Kidney (tissue), 22 donors: ENCODE measurements at places on chromosomes 16 and 17. TPM values are rescaled to one million over a fixed set of nuclear protein-coding genes. Genes with fewer than 3 reads are reported as not detected.

SYT17 gene
- 5.8 TPM for total RNA-seq

PDE6G gene
- 3.2 TPM for total RNA-seq

PPM1E gene
- total RNA-seq = 0.82 TPM

UTS2R gene
- not detected for total RNA-seq

CCL7 gene
- total RNA-seq = not detected

CLEC19A gene
- not detected for total RNA-seq

SCNN1B gene
- total RNA-seq = 7.8 TPM

DNA sequence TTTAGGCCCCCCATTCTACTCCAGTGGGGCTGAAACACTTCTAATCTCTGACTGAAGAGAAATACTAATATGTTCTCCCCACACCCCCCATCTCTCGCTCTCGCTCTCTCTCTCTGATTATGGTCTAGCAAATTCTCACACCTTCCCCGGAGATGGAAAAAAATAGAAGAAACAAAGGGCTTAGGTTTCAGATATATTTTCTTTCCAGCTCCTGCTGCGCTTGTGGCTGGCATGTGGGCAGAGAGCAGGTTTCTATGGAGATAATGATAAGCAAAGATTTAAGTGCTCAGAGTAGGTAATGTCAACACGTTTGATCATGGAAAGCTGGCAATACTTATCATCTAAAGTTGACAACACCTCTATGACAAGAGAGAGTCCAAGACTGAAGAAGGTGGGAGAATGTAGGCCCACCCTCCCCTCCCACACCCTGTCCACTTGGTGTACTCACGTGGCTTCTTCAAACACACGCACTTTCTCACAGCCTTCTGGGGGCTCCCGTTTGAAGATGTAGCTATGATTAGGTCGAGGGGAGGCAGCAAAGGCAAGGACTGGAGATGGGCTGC, 8.0 kb upstream of the SLC35B1 start:
- no peak for DNase-seq

GRCh38 chr17:28097901-28098300, 55.4 kb downstream of the NLK start:
- no peak for DNase-seq

GRCh38 chr16:57979006-57979585, 8.2 kb upstream of the CNGB1 start:
- no peak for DNase-seq

DNA sequence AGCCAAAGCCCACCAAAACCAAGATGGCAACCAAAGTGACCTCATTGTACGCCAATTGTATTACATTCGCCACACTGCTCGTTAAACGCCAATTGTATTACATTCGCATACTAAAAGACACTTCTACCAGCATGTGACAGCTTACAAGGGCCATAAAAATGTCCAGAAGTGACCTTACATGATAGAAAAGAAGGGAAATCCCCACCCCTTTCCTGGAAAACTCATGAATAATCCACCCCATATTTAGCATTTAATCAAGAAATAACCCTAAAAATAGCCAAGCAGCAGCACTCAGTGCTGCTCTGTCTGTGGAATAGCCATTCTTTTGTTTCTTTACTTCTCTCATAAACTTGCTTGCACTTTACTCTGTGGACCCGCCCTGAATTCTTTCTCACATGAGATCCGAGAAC, 25.7 kb downstream of the PSMD7 start:
- DNase-seq = no peak

DNA sequence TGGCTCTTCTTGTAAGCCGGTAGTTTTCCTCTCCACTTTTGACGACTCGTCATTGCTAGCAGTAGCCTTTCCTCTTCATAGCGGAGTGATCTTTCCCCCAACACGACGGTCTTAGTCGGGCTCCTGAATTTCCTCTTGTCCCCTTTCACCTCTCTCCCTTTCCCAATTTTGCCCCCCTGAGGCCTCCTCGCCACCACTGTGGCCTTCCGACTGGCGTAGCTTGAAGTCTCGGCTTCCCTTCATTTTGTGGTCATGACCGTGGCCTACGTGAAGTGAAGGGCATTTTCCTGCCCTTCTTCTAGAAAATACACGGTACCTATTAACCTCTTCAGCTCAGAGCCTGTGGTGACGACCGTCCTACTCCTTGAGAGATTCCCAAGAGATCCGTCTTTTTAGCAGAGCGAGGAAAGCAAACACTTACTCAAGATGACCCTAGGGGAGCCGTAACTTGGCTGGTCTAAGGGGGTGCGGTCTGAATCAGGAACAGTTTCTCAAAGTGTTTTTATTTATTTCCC, 787 bp downstream of the PRKAR1A start:
- peak; percentile 68 for DNase-seq

DNA sequence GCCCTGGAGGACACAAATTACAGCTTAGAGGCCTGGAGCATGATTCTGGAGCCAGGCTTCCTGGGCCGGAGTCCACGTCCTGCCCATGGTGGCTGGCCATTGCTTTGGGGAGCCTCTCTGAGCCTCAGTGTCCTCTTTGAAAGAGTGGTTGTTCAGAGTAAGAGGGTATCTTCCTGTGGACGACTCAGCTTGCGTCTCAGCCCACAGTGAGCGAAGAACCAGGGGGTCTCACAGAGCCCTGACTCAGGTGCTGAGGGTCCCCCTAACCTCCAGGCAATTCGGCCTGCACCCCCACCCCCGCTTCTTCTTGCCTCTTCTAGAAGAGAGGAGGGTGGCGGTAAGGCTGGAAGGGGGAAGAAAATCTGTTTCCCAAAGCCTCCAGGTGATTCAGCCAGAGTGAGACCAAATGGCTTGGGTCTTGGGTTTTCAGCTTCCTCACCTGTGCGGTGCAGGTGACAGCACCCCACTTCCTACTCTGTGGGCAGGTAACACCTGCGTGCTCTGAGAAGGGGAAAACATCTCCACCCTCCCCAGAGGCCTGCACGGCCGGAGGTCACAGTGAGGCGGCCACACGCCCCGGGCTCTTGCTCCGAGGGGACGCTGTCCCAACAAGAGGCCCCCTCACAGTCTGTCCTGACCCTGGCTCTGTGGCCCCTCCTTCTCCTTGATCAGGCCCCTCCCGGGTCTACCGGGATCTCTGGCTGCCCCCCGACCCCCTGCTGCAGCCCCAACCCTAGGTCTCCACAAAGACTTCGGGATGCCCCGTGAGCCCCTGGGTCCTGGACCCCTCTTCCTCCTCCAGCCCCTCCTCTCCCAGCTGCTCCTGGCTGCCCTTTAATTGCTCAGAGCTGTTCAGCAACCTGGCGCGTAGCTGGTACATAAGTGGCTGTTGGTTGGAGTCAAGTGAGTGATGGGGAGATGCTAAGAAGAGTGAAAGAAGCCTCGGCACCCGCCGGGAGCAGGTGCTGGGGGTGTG, 119.2 kb downstream of the METRNL start:
- peak; percentile 70 for DNase-seq

DNA sequence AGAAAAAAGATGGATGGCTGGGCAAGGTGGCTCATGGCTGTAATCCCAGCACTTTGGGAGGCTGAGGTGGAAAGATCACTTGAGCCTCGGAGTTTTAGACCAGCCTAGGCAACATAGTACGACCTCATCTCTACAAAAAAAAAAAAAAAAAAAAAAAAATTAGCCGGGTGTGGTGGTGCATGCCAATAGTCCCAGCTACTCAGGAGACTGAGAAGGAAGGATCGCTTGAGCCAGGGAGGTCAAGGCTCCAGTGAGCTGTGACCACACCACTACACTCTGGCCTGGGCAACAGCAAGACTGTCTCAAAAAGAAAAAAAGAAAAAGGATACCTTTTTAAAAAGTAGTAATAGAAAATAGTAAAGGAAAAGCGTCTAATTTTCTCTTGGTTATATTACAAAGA, 20.7 kb downstream of the ZNF652 start:
- no peak for DNase-seq

- DNase-seq = no peak
Measured at GRCh38 chr17:35713069-35713728, 18.2 kb upstream of the RASL10B start.

DNA sequence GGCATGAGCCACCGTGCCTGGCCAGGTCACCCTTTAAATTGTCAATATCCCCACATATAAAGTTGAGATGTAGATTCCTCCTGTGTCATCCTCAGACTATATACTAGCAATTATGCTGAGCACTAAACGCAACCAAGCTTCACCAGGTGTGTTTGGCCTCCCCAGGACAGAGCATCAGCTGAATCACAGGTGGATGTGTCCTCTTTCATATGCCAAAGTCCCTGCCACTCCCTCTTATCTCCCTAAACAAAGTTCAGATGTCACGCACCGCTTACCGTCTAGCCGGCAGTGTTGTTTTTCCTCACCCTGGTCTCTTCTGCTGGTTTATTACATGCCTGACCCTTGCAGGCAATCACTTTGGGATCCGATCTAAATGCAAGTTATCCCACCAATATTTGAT, 43.8 kb upstream of the ARHGAP44 start:
- no peak for DNase-seq

DNA sequence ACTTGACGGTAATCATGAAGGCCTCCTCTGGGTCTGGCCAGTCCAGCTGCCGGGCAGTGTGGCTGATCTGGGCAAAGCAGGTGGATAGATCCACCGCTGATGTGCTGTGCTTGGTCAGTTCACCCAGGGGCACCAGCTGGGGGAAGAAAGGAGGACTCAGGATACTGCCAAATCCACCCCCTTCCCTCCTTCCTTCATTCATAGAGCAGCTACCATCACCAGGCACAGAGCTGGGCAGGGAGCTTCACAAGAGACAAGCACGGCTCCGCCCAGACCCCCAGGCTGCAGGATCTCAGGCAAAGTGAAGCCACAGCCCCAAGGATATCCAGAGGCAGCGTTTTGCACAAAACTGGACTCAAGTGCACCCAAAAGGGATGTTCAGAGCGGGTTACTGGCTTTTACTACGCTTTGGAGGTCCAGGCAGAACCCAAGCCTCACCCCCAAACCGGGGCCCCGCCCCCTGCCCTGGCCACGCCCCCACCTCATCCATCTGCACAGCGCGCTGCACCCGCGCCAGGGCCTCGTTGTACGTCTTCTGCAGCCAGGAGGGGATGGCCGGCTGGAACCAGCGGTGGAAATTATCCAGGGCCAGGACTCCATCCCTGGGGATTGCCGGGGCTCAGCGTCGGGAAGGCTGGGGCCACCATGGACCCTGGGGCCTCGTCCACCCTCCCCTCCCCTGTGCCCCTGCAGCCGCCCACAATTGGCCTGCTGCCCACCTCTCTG, 9.1 kb downstream of the UNC13D start:
- no peak for DNase-seq

- DNase-seq = peak; percentile 70
Measured at GRCh38 chr17:81368161-81369022, 26.9 kb upstream of the BAHCC1 start.

- no peak for DNase-seq
Measured at GRCh38 chr17:60060474-60060873, 18.2 kb downstream of the HEATR6 start.

DNA sequence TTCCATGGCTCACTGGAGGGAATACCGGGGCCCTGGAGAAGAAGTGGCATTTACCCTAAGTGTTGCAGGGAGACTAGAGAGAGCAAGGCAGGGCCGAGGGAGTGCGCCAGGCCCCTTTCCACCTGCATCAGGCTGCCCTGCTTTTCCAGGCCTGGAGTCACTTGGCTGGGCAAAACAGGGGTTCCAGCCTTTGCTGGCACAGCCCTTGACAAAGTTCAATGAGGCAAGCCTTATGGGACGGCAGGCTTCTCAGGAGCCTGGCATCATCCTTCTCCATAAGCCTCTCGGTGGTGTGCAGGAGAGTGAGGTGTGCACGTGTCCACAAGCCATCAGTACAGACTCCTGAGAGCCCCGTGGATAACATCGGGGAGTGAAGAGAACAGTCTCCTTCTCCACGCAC, 27.1 kb downstream of the CACNA1G start:
- DNase-seq = no peak

DNA sequence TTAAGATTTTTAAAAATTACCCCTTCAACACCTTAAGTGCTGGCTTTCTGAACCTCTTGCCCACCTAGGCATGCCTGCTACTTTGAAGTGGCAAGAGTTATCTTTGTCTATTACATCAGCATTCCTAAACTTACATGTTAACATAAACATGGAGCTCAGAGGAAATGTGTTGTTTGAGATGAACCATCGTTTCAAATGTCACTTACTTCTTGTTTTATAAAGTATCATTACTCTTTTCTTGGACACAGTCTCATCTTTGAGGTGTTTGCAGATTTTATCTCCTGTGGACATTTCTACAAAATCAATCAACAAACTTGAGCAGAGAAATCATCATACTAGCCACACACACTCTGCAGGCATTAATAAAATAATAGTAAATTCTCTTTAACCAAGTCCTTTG, 184.9 kb downstream of the WWOX start:
- no peak for DNase-seq

GRCh38 chr16:86044241-86044671, 145.3 kb downstream of the IRF8 start:
- DNase-seq = no peak

GRCh38 chr16:10744370-10745030, 858 bp downstream of the NUBP1 start:
- no peak for DNase-seq

- no peak for DNase-seq
Measured at GRCh38 chr16:12646490-12647274, 157.0 kb downstream of the CPPED1 start.

GRCh38 chr17:46053911-46054534, 55.0 kb downstream of the STH start:
- no peak for DNase-seq

DNA sequence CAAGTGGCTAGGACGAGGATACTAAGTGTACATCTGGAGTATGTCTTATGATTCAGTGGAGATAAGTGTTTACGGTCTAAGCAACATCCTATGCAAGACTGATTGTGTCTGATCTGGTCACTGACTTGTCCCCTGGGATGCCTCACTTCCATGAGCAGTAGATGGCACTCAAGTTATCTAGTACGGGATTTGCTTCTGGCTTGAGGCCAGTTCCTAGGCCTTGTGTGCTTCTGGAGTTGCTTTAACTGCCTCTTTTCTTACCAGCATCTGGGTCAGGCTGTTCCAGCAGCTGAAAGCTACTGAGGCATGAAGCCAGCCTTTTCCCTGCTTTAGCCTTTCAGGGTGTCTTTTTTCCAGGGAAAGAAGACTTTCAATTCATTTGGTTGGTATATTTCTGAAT, 23.0 kb downstream of the SUPT6H start:
- DNase-seq = peak; percentile 20

DNA sequence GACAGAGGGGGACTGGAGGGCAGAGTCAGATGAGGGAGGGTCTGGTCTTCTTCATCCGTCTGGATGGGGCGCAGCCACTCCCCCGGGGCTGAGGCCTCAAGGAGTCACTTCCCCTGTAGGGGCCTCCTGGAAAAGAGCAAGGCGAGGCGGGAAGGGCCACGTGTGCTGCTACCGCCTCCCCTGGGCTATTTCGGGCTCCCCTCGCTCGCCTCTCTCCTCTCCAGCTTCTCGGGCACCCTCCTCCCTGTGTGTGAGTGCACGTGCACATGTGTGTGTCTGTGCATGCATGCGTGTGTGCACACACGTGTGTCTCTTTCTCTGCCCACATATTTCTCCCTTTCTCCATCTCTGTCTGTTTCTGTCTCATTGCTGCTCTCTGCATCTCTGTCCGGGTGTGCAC, 10.1 kb downstream of the GSG1L start:
- no peak for DNase-seq

DNA sequence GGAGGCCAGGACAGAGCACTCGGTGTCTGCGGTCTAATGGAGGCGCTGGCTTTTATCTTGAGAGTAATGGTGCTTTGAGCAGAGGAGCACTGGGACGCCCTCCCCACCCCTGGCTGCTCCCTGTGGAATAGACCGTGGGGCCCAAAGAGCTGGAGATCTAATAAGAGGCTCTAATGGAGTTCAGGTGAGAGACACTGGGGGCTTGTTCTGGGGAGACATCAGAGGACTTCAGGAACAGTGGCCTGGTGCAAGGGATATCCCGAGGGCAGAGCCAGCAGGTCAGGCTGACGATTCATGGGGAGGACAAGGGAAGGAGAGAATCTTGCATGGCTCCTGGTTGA, 9.5 kb upstream of the KRT19 start:
- DNase-seq = no peak

GRCh38 chr17:31517524-31517923, 126.0 kb downstream of the RAB11FIP4 start:
- DNase-seq = no peak
